ENCODE measurements at places on chromosomes 16 and 17. TPM values are rescaled to one million over a fixed set of nuclear protein-coding genes. Genes with fewer than 3 reads are reported as not detected.

DNA sequence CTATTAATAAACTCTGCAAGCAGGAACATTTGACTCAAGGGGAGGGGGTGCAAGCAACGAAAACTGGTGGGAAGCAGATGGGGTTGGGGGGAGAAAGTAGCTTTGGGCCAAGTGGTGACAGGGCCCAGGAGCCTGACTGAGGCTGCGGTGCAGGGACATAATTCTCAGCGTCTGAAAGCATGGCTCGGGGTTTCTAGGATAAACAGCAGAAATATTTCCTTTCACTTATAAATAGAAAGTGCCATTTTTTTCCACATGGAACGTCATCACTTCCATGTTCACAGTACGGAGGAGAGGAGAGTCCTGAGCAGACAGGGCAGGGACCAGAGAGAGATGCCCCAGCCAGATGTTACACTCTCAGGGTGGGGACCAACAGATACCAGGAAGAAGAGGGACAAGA, 197.1 kb downstream of the ZFHX3 start:
- no peak for DNase-seq

DNA sequence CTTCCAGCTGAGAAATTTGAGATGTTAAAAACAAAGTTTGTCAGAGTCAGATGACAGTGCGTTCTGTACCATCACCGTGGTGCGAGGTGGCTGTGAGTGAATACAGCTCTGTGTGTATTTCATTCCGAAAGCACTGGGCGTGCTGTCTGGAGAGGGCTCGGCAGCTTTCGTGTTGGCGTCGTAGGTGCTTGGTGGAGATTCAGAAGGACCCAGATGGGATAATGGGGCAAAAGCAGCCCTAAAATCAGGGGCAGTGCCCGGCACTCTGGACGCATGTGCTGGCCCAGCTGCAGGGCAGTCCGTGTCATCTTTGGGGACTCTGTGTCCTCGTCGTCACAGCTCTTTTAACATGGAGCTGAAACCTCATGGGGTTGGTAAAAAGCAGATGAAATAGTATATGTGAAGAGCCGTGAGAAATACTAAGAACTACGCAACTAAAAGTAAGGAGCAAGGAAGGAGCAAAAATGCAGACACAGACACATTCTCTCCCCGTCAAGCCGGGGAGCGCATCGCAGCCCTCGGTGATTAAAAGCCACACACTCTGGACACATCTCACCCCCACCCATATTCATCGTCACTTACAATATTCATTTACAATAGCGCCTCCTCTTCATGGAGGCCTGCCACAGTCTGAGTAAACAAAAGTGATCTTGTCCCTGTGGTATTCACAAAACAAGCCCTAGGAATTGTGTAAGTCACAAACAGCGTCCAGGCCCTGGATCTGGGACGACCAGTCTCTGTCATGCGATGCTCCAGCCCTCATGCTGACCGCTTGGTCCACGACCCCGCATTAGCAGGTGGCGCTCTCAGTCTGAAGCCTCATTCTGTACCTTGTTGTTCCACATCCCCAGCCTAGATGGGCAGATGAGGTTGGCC, 206.7 kb downstream of the RPTOR start:
- no peak for DNase-seq

- no peak for DNase-seq
Observed at GRCh38 chr17:76672270-76672851, 28.8 kb upstream of the ST6GALNAC1 start.

DNA sequence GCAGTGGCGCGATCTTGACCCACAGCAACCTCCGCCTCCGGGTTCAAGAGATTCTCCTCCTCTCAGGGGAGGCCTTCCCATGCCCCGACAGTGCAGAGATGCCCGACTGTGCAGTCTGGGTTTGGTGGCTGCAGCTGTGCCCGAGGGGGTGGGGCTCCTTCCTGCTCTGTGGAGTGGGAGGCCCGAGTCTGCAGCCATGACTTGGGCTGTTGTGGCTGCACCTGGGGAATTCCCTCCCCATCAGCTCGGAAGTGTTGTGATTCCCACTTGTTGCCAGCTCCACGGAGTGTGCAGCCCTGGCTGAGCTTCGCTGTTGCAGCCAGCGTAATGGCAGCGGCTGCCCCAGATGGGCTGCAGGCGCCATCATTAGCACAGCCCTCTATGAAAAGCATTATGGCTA, 66.4 kb upstream of the SMIM36 start:
- DNase-seq, result peak; percentile 70

- no peak for DNase-seq
Observed at GRCh38 chr17:49577650-49577934, 1.9 kb downstream of the NXPH3 start.

DNA sequence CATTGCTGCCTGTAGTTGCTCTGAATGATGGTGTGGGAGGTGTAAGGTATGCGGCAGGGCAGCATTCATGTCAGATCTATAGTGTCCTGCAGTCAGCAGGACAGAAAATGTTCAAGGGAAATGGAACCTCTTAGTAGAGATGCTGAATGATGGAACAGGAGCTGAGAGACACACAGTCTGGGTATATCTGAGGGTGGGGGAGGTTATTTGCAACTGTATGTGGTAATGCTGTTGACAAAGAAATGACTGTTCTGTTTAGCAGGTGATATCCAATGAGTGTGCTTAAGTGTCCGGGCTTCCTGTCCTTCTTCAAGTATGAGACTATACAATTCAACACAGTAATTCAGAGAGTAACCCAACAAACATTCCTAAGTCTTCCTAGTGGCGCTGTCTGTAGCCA, 46.6 kb downstream of the STH start:
- peak; percentile 96 for DNase-seq

GRCh38 chr17:32870969-32871368, 6.0 kb downstream of the MYO1D start:
- no peak for DNase-seq

DNA sequence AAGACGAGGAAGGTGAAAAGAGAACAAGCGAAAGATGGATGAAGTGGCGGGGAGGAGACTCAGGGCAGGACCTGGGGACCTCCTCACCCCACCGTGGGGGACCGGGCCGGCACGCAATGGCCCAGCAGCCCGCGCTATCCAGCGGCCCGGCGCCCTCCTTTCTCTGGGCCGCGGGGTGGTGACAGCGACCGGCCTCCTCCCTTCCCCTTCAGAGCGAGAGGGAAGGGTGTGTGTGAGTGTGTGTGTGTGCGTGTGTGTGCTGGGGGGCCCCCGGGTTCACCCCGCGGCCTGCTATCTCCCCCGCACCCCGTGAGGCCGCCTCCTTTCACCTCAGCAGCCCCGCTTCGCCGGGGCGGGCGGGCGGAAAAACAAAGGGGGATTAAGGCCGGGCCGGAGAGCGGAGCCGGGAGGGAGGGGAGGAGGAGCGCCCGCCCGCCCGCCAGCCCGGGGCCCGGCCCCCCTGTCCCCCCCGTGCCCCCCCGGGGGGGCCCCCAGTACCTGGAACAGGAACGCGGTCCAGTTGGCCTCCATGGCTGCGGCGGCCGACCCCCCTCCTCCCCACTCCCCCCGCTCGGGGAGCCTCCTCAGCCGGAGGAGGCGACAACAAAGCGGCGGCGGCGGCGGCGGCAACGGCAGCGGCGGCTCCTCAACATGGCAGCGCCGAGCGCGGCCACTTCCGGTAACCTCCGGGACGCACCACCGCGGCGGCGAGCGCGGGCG, at the start of gene VEZF1:
Gene VEZF1, minus strand, starts transcription at position 674 of the 720 bp plus-strand sequence. Its CDS starts 143 bp downstream, at position 531.
- peak; percentile 67 for DNase-seq

GRCh38 chr16:55155815-55156214, 168.2 kb upstream of the IRX6 start:
- DNase-seq, result no peak

DNA sequence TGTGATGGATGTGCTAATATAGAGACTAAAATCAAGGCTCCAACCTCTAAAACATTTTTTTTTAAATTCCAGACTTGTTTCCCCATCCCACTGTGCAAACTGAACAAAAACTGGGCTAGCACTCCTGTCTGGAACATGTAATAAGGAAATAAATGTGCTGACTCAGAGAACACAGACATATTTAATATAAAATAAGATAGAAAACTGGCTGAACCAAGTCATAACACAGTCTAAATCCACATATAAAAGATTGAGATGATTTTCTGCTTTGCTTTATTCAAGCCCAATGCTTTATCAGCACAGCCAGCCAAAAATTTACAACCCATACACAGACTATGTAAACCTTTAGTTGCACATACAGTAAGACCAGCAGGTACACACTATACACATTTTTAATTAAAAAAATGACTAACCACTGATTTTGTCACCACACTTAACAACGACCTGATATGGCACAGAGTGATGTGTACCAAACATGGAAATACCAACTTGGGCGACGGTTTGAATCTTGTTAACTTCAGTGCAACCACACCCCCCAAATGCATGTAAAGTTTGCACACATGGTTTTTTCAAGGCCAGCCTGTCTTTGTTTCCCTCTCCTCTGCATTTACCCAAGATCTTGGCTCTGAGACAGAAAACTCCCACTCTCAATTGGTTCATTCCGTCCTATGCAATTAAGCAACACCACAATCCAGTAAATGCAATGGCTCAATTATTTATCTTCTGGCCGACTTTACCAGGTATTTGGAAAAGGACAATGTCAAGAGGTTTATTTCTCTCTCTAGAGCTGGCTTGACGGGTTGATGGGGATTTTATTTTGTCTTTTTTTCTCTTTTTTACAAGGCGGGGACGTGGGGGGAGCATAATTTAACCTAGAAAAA, 1.2 kb downstream of the STAT3 start:
- peak; percentile 43 for DNase-seq

DNA sequence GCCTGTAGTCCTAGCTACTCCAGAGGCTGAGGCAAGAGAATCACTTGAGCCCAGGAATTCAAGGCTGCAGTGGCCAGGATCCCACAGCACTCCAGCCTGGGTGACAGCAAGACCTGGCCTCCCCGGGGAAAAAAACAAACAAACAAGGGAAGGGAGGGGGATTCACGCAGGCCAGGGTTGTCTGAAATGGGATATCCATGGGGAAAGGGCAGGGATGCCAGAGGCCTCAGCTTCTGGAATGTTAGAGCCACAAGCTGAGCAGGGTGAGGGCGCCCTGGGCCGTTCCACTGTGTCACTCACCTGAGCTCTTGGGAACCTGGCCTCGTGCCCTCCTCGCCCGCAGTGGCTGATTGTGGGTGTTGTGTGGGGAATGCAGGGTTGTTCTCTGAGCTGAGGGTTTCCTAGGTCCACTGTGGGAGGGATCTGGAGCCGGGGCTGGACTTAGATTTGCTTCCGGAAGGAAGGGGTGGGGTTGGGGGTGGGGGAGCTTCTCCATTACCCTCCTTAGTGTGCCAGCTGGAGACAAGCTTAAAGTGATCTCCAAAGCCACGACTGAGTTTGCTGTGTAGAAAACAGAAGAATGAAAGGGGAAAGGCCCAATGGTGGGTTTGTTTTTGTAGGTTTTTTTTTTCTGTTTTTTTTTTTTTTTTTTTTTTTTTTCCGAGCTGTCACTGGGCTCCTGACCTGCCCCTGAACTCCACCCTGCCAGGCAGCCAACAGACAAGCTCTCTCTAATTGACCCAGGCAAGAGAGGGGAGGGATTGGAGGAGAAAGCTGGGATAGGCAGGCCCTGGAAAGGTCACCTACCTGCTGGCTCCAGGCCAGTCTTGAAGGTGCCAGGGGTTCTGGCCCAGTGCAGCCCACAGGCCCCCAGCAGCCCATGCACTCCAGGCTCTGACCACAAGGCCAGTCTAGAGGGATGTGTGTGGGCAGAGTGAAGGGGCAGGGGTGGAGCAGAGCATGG, at the start of gene SULT1A1:
Gene SULT1A1, minus strand, starts transcription at position 414 of the 964 bp plus-strand sequence. CDS start 1,189 bp downstream, outside the sequence.
- no peak for DNase-seq

DNA sequence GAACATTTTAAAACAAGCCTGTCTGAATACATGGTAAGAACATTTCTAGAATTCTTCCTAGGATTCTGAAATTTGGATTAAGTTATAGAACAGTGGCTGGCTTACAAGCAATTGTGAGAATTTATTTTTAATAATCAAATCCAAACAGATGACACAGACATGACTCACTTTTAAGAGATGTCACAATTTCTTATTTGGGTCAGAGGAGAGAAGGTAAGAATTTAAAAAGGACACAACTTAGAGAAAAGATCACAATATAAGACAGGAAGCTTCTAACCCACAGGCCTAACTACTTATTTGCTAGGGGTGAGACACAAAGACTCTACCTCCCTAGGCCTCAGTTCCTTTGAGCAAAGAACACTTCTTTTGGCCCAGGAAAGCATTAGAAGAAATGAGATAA, 32.7 kb downstream of the ZZEF1 start:
- DNase-seq, result no peak

DNA sequence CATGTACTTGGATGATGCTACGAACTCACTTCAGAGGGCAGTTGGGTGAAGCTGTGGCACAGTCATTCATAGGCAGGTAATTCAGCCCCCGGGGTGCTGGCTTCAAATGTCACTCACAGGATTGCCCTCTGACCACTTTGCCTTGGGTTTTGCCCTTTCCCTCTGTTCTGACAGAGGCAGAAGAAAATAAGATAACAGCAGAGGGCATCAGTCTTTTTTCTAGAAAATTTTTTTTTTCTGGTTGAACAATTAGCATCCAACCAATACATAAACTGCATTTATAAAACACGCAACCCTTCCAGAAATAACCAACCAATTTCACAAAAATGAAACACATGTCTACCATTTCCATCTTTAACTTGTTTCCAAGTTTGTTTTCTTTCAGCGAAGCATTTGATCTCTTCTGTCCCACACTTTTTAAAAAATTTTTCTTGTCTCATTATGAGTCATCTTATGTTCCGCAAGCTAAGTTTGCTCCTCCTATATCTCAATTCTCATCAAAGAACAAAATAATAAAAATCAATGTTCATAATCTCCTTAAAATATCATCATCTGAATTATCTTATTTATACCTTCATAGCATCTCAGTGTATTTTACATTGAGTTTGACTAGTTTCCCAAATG, 15.6 kb downstream of the NACA2 start:
- peak; percentile 15 for DNase-seq

GRCh38 chr16:51982715-51983680, 563.9 kb downstream of the TOX3 start:
- DNase-seq, result peak; percentile 75

- DNase-seq, result no peak
Observed at GRCh38 chr17:49971848-49972485, 3.0 kb downstream of the DLX4 start.

- no peak for DNase-seq
Observed at GRCh38 chr17:5772720-5773119, 188.4 kb upstream of the NLRP1 start.

The TMEM208 gene
- total RNA-seq, result 60.7 TPM

The AARSD1 gene
- 26.7 TPM for total RNA-seq

The PTGES3L gene
- total RNA-seq, result 0.42 TPM

The ITGAD gene
- 0.13 TPM for total RNA-seq

The LRRC37B gene
- total RNA-seq, result 9.4 TPM

All from SK-MEL-5 (cell line).